T follicular helper cell (primary cell): ENCODE measurements at places on chromosomes 5 and 9.

- no peak for DNase-seq
Observed at GRCh38 chr9:123208626-123209174, 59.7 kb downstream of the STRBP start.

DNA sequence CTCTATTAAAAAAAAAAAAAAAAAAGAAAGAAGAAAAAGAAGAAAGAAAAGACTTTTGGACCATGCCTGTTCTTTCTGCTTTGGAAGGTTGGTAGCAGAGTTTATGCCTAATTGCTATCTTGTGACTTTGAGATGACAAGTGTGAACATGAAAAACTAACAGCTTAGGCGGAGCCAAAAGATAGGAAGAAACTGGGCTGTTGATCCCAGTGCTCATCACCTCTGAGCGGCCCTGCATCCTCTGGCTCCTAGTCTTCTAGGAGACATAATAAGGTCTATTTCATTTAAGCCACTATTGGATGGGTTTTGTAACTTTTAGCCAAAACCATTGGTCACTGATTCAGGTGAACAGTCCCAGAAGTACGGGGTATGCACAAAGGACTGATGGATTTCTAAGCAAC, 34.4 kb upstream of the ATP6V1G1 start:
- DNase-seq: no peak

- DNase-seq: no peak
Observed at GRCh38 chr9:19934301-19934871, 145.5 kb upstream of the SLC24A2 start.

GRCh38 chr5:105903069-105903468, 1767.7 kb downstream of the EFNA5 start:
- no peak for DNase-seq

DNA sequence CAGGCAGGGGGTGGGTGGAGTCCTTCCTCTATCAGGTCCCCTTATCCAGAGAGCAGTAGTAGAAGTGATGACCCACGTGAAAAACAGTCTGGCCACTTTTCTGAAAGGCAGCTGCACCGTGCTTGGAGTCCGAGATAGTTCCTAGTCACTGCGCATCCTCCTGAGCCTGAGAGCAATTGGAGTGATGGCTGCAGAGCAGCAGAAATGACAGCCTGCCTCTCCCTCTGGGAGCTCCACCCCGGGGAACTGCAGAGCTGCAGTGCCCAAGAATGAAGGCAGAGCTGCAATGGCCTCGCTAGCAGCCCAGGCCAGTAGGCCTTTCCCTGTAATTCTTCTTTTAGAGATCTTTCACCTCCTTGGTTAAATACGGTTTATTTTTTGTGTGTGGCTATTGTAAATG, 82.6 kb downstream of the CETN3 start:
- no peak for DNase-seq

- no peak for DNase-seq
Observed at GRCh38 chr5:135632798-135633197, 54.0 kb upstream of the CXCL14 start.

GRCh38 chr9:96085491-96086143, 210.1 kb downstream of the ERCC6L2 start:
- DNase-seq: no peak

GRCh38 chr9:116275418-116276195, 122.0 kb downstream of the PAPPA start:
- DNase-seq: no peak

DNA sequence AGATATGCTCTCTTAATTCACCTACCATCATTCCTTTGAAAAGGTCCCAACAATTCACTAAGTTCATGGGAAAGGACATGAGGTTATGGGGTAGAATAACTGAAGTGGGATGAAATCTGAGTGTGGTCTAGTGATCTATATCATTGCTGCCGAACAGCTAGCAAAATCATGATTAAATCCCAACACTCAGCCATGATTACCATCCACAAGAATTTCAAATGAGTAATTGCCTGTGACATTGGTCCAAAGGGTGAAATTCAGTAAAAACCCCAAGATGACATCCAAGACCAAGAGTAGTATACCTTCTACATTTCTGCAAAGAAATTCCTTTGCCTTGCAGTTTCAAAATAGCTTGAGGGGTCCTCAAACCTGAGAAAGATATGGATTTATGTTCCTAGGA, 225.6 kb downstream of the SPOCK1 start:
- DNase-seq: no peak

DNA sequence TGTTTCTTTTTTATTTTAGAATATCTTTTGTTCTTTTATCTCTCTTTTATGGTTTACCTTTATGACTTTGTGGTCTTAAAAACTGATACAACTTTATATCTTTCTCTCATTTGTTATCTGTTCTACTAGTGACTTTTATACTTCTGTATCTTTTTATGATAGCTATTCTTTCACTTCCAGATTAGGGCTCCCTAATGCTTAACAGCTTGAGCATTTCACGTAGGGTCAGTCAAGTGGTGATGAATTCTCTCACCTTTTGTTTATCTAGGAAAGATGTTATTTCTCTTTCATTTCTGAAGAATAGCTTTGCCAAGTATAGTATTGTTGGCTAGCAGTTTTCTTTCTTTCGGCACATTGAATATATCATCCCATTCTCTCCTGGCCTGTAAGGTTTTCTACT, 123.6 kb downstream of the NUDT12 start:
- DNase-seq: no peak

DNA sequence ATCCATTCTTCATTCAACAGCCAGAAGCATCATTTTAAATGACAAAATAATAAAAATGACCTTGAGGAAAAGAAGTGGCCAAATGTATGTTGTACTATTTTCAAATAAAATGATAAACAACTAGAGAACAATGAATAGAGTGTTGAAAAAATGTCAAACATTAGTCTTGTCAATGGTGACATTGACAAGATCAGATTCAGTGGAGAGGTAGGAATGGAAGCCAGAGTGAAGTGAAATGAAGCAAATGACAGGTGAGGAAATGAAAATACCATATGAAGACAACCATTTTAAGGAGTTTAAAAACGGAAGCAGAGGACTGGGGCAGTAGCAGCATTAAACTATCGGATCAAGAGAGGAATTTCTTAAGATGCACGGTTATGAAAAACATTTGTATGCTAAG, 38.2 kb upstream of the COX7C start:
- no peak for DNase-seq

DNA sequence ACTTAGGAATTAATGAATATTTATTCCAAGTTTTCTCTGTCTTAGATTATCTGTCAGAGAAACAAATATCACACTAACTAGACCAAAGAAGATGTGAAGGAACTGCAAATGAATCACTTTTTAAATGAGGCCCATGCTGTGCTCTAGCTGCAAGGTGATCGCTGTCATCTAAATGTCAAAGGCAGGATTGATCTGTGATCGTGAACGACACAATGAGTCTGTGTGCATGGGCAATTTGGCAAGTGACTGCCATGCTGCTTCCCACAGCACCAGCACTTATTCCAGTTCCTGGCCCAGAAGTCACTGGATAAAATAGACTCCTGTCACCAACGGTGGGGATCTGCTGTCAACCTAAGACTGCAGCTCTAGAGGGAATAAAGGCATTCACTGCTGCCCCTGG, 141.2 kb downstream of the TRIM36 start:
- no peak for DNase-seq

DNA sequence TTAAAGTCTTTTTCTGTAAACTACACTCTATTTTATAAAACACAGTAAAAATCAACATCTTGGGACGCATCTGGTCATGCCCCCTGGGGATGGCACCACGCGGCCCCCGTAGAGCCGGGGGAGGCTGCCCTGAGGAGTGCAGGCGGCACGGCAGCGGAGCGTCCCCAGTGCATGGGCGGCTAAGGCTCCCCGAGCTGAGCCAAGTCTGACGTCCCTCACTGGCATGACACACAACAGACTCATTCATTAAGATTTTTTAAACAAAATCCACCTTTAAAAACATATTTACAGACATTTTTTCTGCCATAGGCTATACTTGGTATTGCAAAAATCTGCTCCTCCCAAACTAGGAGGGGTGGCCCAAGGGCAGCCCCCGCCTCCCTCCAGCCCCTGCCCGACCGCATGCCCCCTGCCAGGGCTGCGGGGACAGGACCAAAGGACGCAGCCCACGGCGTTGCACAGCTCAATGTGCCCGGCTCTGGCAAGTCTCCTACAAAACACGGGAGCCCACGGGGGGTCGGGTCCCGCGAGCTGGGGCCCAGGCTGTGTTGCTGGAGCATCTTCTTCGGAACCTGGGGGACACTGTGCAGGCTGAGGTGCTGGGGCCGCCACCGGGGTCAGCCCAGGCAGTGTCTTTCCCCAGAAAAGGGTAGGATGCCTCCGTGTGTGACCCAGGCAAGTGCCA, 11.8 kb upstream of the SEC16A start:
- no peak for DNase-seq

DNA sequence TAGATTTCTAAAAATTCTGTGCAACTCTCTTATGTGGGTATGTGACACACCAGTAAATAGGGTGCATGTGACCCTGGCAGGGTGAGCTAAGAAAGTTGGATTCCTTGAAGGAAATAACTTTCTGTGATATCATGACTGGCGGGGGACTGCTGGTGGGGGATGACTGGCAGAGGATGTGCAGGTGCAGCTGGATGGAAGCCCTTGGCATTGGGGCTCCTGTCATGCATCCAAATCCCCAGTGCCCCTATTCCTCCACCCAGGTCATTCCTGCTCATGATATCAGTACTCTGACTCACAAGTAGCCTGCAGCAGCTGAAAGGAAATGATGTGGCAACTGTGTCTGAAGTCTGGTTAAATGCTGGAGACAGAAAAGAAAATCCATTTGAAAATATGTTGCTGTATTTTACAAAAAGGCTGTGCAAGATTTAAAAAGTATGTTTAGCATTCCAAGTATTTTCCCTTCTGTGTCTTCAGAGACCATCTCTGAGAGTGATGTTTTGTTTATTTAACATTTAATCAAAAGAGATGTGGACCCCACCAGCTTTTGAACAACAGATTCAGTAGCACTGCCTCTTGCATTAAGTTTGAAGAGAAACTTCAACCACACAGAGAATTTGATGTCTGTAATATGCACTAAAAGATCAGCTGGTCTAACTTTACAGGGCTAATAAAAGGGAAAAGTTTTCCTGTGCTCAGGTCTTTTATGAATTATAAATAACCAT, 17.9 kb upstream of the ZSWIM6 start:
- no peak for DNase-seq

GRCh38 chr9:32969270-32969669, 32.2 kb downstream of the APTX start:
- DNase-seq: no peak

DNA sequence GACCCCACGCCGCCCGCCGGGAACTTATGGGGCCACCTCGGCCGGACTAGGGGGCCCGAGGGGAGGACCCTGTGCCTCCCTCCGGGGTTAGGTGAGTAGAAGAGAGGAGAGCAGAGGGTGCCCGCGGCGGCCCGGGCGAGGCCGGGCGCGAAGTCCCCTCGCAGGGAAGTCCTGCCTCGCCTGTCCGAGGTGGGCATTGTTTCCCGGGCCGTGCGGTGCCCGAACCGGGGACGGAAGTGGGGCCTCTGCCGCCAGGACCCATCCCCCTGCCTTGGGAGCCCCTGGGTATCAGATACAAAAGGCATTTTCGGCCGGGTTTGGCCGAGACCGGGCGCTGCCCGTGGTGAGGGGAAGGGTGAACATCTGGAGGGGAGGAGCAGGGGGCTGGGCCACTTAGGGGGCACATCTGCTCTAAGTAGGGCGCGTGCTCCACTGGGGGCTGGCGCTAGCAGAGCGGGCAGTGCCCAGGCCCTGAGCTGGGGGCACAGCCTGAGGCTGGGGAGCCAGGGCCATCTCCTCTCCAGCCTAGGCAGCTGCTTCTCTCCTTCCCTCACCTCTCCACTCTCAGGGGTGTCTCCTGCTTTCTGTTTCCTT, 48.2 kb downstream of the DAB2IP start:
- no peak for DNase-seq

DNA sequence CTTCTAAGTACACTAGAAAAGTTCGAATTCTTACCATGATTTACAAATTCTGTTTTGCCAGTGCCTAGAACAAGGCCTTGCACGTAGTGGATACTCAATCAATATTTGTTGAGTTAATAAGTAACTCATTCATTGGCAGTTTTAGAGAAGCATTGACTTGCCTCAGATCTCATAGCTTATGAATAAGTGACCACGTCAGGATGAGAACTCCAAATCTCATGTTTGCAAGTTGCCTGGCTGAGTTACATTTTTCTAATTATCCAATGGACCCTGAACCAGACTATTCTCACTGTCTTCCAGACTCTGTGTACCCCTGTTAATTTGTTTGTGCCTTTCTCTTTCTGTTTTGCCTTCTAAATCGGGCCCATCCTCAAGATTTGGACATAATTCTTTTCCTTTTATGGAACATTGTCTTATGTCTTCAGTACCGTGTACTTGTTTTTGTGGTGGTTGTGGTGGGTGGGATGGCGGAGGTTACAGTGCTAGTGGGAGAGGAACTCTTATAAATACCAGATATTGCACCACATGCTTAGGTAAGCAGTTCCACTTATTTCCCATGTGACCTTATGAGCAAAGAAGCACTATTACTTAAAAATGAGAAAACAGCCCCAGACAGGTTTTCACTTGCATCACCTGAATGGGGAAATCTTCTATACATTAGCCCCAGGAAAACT, 96.3 kb downstream of the UNC13B start:
- DNase-seq: no peak

- no peak for DNase-seq
Observed at GRCh38 chr9:92463984-92464383, 18.3 kb downstream of the ASPN start.

- DNase-seq: no peak
Observed at GRCh38 chr9:128168731-128169308, 8.8 kb downstream of the BBLN start.

- DNase-seq: no peak
Observed at GRCh38 chr5:137218896-137219295, 280.2 kb downstream of the SPOCK1 start.

- DNase-seq: no peak
Observed at GRCh38 chr5:41270423-41271251, 57.3 kb upstream of the C6 start.

DNA sequence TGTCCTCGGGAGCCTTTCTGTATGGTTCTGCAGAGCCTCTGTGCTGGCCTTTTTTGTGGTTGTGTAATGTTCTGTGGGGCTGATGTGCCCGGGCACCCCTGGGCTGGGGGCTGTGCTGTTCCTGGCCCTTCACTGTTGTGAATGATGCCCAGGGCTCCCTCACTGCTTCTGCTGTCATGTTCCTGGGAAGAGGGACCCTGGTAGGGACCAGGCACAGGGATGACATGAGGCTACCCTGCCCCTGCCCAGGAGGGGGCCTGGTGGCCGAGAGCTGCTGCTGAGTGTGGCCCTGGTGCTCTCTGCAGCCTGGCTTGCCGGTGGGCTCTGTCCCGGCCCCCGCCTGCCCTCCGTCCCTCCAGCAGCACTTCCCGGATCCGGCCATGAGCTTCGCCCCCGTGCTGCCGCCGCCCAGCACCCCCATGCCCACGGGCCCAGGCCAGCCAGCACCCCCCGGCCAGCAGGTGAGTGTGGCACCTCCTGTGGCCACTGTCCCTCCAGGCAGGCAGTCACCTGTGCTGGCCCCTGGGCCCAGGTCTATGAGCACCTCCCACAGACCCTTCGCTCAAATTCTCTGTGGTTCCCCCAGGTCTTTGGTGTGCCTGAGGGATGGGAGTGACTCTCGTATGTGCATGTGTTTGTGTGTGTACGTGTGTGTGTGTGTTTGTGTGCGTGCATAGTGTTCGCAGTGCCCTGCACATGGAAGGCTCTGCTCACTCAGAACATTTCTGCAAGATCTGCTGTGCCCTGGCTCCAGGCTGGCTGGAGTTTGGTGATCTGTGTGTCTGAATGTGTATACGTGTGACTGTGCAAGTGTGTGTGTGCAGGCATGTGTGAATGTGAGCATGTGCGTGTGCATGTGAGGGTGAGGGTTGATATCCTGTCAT, 72.3 kb downstream of the WNK2 start:
- no peak for DNase-seq

- no peak for DNase-seq
Observed at GRCh38 chr9:18404434-18405029, 69.4 kb upstream of the ADAMTSL1 start.

GRCh38 chr5:178378527-178379484, 146.2 kb upstream of the PHYKPL start:
- no peak for DNase-seq
